Effector CD4-positive, alpha-beta T cell (primary cell): ENCODE measurements at places on chromosomes 12 and 14.

- no peak for DNase-seq
Observed at GRCh38 chr12:116427200-116427930, 131.8 kb upstream of the MAP1LC3B2 start.

- no peak for DNase-seq
Observed at GRCh38 chr12:28278499-28278898, 88.2 kb downstream of the CCDC91 start.

DNA sequence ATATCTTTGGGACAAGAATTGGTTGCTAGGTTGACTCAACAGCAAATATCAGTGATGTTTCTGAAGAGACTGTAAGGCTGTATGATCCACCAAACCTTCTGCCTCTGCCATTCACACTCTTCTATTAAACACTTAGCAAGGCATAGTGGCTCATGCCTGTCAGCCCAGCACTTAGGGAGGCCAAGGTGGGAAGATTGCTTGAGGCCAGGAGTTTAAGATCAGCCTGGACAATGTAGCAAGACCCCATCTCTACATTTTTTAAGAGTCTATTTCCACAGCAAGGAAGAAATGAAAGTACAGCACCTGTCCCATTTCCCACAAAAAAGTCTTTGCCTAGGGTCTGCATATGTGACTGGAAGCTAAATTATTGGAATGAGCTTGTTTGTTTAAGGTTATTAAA, 7.8 kb downstream of the ARG2 start:
- no peak for DNase-seq

DNA sequence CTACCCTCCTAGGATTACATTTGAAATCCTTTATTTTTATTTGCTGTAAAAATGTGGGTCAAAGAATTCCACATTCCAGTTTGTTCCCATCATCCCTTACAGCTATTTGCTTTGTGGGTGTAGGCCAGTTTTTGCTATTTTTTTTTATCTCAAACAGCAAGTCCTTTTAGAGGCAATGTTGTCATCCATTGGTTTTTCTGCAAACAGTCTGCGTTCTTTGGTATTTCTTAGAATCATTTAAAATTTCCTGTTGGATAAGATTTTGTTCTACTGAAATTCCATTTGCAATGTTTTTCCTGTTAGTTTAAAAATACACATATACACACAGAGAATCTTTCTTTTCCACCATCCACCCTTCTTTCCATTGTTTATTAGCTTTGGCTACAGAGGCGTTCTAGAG, 53.3 kb upstream of the STK38L start:
- no peak for DNase-seq

GRCh38 chr12:3544296-3544965, 53.4 kb downstream of the PRMT8 start:
- no peak for DNase-seq
